ENCODE measurements at places on chromosomes 11 and 22. TPM values are rescaled to one million over a fixed set of nuclear protein-coding genes. Genes with fewer than 3 reads are reported as not detected.

The MTNR1B gene
- total RNA-seq: not detected

The KRTAP5-1 gene
- not detected for total RNA-seq

The FIBIN gene
- not detected for total RNA-seq

The POU2AF1 gene
- total RNA-seq: 5.0 TPM

The CAPN5 gene
- 203 TPM for total RNA-seq

The SLC22A6 gene
- total RNA-seq: not detected

The DNAJB13 gene
- total RNA-seq: 4.4 TPM

The MIOX gene
- not detected for total RNA-seq

The GAS2 gene
- 10.0 TPM for total RNA-seq

DNA sequence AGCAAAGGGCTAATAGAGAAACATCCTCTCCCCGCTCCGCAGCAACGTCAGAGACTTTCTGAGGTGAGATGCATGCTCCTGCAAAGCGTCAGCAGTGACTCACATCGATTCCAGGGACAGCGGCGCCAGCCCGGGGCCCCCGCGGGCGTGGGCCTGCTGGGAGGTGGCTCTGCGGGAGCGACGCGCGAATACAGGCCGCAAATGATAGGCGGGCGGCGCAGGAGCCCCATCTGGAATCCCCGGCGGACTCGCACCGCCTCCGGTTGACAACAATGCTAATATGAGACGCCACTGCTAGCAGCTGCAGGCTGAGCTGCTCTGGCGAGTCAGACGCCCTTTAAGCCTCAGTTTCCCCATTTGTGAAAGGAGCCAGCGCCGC, 557 bp downstream of the RANGAP1 start:
- H3K27me3 ChIP-seq: no peaks in the 10 kb centered on the region
- H3K4me3 ChIP-seq: peak overlapping the region; percentile 98
- peak; percentile 76 for DNase-seq

- H3K4me3 ChIP-seq: no peak overlapping the region
- no peaks in the 10 kb centered on the region for H3K36me3 ChIP-seq
- no peaks in the 10 kb centered on the region for H3K4me1 ChIP-seq
- no peaks in the 10 kb centered on the region for H3K27me3 ChIP-seq
- peak overlapping the region; percentile 84 for H3K27ac ChIP-seq
Measured at GRCh38 chr22:39012533-39013511, 1.2 kb upstream of the APOBEC3C start.

DNA sequence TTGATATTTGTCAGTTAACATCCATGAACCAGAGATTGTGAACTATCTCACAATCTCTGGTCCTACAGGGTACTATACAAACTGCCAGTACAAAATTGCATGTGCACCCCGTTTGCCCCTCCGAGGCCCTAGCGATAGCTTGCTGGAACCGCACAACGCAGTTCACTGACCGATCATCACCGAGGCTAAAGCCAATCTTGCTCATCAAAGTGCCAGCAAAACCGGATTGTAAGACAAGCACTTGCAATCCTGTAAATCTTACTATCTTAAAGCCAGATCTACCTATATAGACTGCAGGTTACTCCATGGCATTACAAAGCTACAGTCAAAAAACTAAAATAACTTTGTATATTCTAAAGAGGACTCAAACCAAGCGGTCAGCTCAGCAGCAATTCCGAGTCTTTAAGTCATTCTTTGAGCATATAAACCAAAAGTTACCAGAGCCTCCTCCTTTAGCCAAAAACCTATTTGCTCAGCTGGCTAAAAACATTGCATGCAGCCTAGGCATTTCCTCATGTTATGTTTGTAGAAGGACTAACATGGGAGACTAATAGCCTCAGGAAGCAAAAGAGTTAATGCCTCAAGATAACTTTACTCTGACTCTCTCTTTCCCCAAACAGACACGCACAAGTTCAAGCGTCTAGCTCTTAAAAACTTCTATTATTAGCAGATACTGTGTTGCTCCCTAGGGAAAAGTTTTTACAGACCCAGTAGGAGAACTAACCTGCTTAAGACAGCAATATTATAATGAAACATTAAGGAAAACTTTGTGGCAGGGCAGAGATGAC, 30.7 kb upstream of the CPT1A start:
- no peak for DNase-seq
- no peak overlapping the region for H3K27ac ChIP-seq
- H3K4me3 ChIP-seq: no peak overlapping the region
- H3K36me3 ChIP-seq: no peaks in the 10 kb centered on the region
- H3K4me1 ChIP-seq: no peaks in the 10 kb centered on the region
- H3K27me3 ChIP-seq: no peaks in the 10 kb centered on the region

DNA sequence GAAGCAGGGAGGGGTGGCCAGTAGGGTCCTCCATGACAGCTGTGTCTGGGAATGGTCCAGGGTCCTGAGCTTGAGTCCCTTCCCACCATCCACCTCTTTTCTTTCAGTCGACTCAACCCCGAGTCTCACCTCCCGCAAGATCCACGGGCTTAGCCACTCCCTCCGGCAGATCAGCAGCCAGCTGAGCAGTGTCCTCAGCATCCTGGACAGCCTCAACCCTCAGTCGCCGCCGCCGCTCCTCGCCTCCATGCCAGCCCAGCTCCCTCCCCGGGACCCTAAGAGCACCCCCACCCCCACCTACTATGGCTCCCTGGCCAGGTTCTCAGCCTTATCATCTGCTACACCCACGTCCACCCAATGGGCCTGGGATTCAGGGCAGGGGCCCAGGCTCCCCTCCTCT, 81.9 kb downstream of the CEP164 start:
- H3K4me1 ChIP-seq: no peaks in the 10 kb centered on the region
- H3K27me3 ChIP-seq: no peaks in the 10 kb centered on the region

GRCh38 chr11:6433998-6434660, 6.7 kb downstream of the HPX start:
- H3K27me3 ChIP-seq: no peaks in the 10 kb centered on the region
- no peaks in the 10 kb centered on the region for H3K4me1 ChIP-seq
- no peak overlapping the region for H3K27ac ChIP-seq

DNA sequence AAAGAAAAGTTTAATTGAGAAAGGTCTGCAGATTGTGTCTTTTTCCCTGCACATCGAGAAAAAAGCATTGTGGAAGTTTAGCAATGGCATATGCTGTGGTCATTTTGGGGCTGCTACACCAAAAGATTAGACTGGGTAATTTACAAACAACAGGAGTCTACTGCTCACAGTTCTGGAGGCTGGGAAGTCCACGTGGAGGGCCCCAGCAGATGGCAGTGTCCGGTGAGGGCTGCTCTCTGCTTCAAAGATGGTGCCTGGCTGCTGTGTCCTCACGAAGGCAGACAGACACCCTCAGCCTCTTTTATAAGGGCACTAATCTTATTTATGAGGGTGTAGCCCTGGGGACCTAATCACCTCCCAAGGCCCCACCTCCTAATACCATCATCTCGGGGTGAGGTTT, 21.1 kb downstream of the PHF21B start:
- no peak for DNase-seq
- no peak overlapping the region for H3K4me3 ChIP-seq
- no peaks in the 10 kb centered on the region for H3K27me3 ChIP-seq
- H3K4me1 ChIP-seq: no peaks in the 10 kb centered on the region
- no peaks in the 10 kb centered on the region for H3K36me3 ChIP-seq

DNA sequence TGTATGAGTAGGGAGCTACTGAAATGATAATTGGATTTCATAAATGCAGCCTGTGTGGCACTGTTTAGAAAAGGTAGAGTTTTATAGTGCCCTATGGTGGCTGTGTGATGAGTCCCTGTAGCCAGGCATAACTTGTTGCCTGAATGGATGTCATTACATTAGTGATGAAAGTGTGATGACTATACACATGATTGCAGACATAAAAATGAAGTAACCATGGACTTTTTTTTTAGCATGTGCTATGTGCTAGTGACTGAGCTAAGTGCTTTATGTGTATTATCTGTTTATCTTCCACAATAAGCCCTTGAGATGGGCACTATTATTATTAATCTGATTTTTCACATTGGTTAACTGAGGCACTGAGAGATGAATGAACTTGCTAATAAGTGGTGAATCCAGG, 13.5 kb upstream of the GRAMD1B start:
- no peaks in the 10 kb centered on the region for H3K4me1 ChIP-seq
- no peaks in the 10 kb centered on the region for H3K36me3 ChIP-seq
- H3K27me3 ChIP-seq: no peaks in the 10 kb centered on the region
- no peak overlapping the region for H3K4me3 ChIP-seq
- H3K27ac ChIP-seq: no peak overlapping the region
- no peak for DNase-seq

- peak within 1 kb of the TSS; percentile 57 for H3K4me3 ChIP-seq
- peak within 1 kb of the TSS; percentile 86 for H3K27ac ChIP-seq
- H3K27me3 ChIP-seq: no peaks in the 10 kb centered on the region
Measured at GRCh38 chr22:37282385-37282677, at the start of gene CYTH4. Gene CYTH4, plus strand, starts transcription at chr22:37282508. Its CDS starts 62 bp downstream, at chr22:37282570.

DNA sequence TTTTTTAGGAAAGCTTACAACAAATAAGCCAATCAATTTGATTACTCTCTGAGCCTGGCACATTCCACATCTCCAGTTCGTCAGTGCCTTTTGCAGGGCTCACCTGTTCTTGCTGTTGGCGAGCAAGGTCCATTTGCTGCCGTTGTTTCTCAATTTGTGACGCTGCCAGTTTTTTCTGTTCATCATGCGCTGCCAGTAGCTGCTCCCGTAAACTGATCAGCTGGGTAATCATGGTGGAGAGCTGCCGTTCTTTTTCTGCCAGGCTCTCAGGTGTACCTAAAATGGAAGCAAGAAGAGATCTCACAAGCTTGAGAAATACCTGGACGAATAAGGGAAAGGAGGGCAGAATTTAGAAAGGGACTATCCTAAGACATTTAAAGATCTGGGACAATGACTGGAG, 169.7 kb downstream of the SOX6 start:
- peaks cover 8% of the 10 kb centered on the region for H3K4me1 ChIP-seq
- H3K27me3 ChIP-seq: no peaks in the 10 kb centered on the region
- DNase-seq: peak; percentile 54
- H3K27ac ChIP-seq: no peak overlapping the region

- H3K4me3 ChIP-seq: no peak overlapping the region
- no peak for DNase-seq
- H3K27me3 ChIP-seq: no peaks in the 10 kb centered on the region
Measured at GRCh38 chr22:28299753-28300152, 379.9 kb downstream of the TTC28 start.

DNA sequence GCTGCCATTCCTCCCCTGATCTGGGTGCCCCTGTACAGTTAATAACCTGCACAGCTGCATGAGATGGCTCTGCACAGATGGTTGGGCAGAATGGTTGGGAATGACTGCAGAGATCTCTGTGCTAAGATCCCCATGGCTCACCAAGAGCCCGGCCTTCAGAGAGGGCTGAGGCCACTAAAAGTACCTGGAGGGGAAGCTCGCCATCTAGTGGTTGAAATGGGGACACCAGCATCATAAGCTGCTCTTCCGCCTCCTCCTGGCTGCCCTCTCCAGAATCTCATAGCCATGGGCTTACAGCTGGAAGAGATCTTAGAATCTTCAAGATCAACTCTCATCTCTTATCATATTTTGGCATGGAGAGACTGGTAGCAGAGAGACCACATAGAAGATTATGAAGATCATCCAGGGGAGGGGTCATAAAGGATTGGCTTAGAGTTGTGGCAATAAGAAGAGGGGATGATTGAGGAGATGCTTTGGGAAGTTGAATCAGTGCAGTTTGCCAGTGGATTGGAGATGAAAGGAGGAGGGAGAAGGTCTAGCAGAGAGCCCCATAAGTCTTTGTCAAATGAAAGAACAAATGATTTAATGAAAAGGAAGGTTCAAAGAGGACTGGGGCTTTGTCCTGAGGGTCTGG, 22.0 kb upstream of the TLCD5 start:
- no peaks in the 10 kb centered on the region for H3K27me3 ChIP-seq
- H3K27ac ChIP-seq: no peak overlapping the region
- DNase-seq: peak; percentile 89
- H3K4me3 ChIP-seq: no peak overlapping the region

GRCh38 chr11:17560281-17561110, 13.4 kb downstream of the OTOG start:
- H3K27ac ChIP-seq: no peak overlapping the region
- H3K4me3 ChIP-seq: no peak overlapping the region
- no peaks in the 10 kb centered on the region for H3K4me1 ChIP-seq
- H3K36me3 ChIP-seq: no peaks in the 10 kb centered on the region
- no peak for DNase-seq

DNA sequence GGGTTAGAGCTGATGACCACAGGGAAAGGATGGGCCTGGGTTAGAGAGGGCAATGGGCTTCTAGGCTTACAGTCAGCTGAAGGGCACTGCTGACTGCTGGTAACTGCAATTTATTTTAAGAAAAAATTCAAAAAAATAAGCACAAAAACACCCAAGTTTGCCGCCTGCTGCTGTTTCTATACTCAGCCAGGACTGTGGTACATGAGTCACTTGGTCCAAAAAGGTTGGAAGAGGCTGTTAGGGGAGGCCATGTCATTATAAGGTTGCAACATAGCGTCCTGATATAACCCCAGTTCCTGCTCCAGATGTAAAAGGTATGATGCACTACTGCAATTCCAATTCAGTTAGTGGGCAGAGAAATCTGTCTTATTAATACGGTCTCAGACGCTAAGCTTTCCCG, 98.9 kb downstream of the ETS1 start:
- no peak overlapping the region for H3K4me3 ChIP-seq
- H3K36me3 ChIP-seq: no peaks in the 10 kb centered on the region
- H3K4me1 ChIP-seq: peaks cover 17% of the 10 kb centered on the region
- no peaks in the 10 kb centered on the region for H3K27me3 ChIP-seq
- peak overlapping the region; percentile 32 for H3K27ac ChIP-seq

DNA sequence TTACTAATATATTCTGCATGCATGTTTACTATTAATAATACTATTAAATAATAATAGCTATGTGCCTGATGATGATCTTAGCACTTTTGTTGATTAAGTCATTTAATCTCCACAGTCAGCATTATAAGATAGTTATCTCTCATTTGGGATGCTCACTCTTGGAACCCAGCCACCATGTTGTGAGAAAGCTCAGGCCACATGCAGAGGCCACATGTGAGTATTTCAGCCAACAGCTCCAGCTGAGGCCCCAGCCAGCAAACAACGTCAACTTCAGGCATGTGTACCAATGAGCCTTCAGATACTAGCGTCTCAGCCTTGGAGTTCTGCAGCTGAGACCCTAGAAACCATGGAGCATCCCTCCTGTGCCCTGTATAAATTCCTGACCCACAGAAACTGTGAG, 798.1 kb upstream of the LRRC4C start:
- no peak for DNase-seq
- no peak overlapping the region for H3K4me3 ChIP-seq
- no peaks in the 10 kb centered on the region for H3K4me1 ChIP-seq
- no peak overlapping the region for H3K27ac ChIP-seq
- no peaks in the 10 kb centered on the region for H3K27me3 ChIP-seq

DNA sequence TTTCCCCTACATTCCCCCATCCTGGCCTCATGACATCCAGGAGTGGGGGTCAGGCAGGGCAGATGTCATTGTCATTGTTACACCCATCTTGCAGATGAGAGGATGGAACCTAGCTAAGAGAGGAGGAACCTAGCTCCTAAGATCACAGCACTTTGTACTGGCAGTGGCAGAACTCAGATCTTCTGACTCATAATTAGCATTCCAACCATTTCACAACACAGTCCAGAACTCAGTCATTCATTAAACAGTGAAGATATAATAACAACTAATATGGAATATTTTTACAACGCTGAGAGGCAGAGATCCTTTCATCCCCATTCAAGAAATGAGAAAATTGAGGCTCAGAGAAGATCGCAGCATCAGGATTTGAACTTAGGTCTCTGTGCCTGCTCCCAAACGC, 127.8 kb downstream of the CHST1 start:
- H3K4me1 ChIP-seq: no peaks in the 10 kb centered on the region
- H3K27ac ChIP-seq: no peak overlapping the region
- H3K27me3 ChIP-seq: no peaks in the 10 kb centered on the region
- H3K36me3 ChIP-seq: no peaks in the 10 kb centered on the region
- DNase-seq: no peak
- no peak overlapping the region for H3K4me3 ChIP-seq

- H3K27me3 ChIP-seq: no peaks in the 10 kb centered on the region
- no peak overlapping the region for H3K27ac ChIP-seq
Measured at GRCh38 chr11:105144887-105145286, 5.3 kb upstream of the CARD18 start.
